NCI-H2081 treated with DMSO at 0.1 percent for 48 hours (cell line): ENCODE measurements at places on chromosomes 5 and 9.

DNA sequence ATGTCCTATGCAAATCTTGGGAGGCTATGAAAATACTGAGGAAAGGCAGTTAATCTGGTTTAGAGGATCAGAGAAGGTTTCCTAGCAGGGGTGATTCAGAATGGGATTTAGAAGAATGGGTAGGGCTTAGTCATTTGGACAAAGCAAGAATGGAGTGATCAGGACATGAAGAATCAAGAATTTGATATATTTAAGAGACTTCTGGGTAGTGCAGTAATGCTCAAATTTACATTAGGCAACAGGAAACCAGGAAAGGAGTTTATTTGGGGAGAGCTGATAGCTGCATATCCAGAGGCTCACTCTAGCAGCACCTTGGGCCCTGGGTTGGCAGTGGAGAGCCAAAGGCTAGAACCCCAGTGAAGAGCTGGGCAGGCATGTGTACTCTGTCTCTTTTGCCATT is 78.9 kb upstream of the PAPPA start:
- DNase-seq = no peak

DNA sequence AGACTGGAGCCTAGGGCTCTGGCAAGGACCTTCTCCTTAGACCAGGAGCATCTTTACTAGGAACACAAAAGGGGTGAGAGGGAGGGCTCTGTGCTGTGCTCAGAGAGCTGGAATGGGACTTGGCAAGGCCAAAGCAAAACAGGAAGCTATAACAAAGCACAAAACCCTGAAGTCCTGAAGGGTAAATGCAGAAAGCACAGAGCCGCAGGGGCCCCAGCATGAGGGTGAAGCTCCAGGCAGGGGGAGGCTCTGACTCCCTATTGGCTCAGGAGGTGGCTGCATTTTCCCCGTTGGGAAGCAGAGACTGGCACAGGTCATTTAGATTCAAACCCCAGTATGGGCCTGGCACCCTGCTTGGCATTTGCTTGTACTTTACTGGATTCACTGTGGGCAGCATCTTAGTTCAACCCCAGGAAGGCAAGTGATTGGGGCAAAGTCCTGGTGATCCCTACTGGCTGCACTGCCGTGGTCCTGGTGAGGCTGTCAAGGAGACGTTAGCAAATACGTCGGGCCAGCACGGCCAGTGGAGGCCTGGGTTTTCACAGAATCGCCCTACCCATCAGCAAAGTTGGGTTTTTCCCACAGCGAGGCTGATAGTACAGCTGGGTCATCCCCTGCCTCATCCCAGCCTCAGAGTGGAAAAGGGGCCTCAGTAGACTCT is 46.3 kb downstream of the GGTA1 start:
- no peak for DNase-seq

GRCh38 chr9:71218774-71219173 is 97.4 kb upstream of the TRPM3 start:
- no peak for DNase-seq

DNA sequence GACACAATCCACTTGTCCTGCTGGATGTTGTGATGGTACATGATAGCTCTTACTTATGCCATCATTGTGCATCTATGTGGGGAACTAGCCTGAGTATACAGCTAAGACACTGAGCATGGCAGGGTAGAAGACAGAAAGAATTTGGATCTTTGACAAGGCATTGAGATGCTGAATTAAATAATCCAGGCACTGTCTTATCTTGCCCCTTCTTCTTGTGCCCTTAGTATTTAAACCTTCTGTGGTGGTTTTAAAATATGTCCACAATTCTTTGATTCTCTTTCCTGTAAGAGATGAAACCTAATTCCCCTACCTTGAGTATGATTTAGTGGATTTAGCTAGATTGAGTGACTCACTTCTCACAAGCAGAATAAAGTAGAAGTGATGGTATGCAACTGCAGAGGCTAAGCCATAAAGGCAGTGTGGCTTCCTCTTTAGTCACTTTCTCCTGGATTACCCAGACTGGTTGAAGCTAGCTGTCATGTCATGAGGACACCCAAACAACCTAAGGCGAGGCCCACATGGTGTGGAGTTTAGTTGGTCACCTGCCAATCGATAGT is 174.0 kb upstream of the NREP start:
- no peak for DNase-seq

GRCh38 chr9:136197084-136197875 is 7.6 kb downstream of the LHX3 start:
- DNase-seq = no peak

DNA sequence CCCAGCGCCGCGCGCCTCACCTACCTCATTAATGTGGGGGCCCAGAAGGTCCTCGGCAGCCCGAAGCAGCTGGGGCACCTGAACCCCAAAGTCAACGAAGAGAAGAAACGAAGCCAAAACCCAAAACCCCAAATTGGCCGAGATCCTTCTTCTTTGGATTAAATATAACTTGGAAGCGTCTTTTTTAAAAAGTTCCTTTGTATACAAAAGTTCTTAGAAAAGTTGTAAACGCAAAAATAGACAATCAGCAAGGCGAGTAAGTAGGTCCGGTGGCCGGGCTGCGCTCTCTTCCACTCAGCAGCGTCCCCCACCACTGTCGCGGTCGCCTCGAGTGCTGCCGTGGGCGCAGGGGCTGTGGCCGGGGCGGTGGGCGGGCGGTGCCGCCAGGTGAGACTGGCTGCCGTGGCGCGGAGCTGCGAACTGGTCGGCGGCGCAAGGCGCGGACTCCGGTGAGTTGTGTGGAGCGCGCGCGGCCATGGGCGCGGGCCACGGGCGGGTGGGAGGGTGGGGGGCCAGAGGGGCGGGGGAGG is 360 bp downstream of the KLF4 start:
- DNase-seq = no peak

- DNase-seq = no peak
Measured at GRCh38 chr5:32465076-32465475, 20.5 kb upstream of the ZFR start.

DNA sequence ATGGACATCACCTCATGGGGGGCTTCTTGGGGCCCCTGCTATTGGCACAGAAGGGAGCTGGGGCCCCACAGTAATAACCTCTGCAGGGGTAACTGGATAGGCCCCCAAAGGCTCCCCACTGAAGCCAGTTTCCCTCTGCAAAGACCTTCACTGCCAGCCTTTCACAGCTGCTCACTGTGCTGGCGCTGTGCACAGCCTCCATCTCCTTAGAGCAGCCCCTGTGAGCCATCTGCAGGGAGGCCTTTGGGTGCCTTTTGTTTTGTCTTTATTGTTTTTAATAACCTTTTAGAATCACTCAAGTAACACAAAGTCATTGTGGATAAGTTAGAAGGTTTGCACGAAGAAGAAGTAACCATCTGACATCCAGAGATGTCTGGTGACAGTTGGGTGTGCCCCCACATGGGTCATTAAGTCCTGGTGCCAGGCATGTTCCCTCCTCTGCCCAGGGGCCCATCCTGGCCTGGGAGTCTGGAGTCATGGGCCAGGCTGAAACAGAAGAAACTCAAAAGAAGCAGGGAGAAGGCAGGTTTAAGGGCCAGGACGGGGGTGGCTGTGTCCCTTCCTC is 42.7 kb downstream of the NCS1 start:
- no peak for DNase-seq

GRCh38 chr5:176653401-176654385 is 6.4 kb downstream of the TSPAN17 start:
- DNase-seq = no peak

DNA sequence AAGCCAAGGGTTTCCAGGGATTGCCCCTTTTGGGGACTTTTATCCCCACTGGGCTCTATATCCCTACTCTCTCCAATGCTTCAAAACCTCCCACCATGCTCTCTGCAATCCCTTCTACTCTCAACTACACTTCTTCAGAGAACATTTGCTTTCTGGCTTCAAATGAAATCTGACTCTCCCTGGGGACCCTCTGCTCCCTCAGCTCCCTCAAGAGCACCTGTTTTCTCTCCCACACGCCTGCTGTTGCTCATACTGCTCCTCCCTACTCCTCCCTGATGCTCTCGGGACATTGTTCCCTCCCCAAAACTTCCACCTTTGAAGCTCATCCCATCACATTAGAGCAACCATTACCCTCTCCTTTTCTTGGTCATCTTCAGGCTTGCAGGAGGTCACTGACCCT is 344.9 kb downstream of the CDK5RAP2 start:
- DNase-seq = no peak

DNA sequence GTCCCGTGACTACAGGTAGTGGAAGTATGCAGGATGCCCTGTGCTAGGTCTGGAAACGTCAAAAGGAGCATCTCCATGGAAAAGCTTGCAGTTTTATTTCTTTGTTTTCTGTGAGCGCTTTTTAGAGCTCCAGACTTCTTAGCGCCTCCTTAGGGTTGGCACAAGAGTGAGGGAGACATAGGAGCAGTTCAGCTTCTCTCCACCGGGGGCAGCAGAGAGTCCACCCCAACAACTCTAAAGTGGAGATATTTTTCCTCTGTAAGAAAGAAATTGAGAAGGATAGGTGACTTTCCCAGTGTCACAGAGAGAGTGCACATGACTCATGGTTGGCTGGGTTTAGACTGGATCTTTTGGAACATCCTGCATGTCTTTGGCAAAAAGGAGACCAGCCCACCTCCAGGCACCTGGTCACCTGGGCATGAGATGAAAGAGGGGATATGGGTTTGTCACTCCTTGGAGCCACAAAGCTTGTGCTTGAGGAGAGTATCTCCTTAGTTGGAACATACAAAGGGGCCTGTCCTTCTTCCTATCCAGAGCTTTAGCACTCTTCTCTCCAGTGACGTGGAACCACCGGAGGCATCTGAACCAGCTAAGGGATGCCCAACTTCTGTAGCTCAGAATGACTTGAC is 637.7 kb downstream of the SEMA5A start:
- no peak for DNase-seq

- no peak for DNase-seq
Measured at GRCh38 chr5:88938488-88938887, 55.5 kb upstream of the MEF2C start.

- no peak for DNase-seq
Measured at GRCh38 chr5:161274951-161275350, 271.6 kb downstream of the GABRB2 start.

DNA sequence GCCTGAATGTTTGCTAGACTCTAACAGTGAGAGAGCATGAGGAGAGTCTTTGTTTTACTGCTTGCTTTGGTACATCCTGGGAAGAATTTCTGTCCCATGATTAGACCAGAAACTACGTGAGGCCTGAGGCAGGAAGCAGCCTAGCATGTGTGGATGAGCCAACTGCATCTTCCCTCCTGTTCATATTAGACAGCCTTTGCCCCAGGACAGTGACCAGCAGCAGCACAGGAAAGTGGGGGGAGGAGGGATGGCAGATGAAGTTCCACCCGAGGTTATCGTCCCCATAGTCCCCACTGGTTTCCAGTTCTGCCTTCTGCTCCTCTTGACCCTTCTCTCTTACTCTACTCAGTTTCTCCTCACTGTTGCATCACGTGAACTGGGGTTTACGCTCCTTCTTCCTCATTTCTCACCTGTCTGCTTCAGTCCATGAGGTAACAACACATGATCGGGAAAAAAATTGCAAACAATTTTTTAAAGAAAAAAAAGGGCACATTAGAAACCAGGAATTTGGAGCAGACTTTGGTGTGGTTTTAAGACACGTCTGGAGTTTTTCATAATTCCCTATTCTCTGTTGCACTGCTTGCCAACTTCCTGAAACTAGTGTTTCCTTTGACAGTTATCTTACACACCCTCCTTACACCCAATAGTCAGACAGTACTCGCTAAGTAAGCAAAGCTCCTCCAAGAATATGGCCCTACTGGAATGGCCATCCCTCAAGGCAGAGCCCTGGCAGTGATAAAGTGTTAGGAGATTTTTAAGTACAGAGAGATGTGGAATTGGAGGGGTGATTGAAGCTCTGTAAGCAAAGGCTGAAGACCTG is 84.1 kb downstream of the SNX18 start:
- DNase-seq = no peak

GRCh38 chr5:142771666-142772065 is 1.5 kb downstream of the ARHGAP26 start:
- DNase-seq = no peak

GRCh38 chr5:134521841-134522240 is 3.6 kb upstream of the JADE2 start:
- DNase-seq = no peak

DNA sequence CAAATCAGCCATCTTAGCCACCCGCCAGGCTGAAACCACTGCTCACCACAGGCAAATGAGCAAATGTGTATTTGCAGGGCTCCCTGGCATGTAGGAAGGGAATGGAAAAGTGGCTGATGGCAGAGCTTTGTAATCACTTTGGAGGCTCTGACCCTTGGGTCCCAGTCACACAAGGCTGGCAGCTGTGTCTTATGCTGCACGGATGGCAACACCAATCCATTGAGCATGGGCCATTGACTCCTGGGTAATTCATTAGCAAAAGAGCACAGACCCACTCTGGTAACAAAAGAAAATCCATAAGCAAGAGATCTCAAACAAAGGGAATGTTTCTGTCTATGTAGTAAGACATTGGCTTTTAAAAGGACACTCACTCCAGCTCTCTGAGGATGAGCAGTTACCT is 57.6 kb downstream of the SPOCK1 start:
- DNase-seq = no peak

GRCh38 chr5:124087752-124088151 is 575.8 kb downstream of the CSNK1G3 start:
- no peak for DNase-seq

DNA sequence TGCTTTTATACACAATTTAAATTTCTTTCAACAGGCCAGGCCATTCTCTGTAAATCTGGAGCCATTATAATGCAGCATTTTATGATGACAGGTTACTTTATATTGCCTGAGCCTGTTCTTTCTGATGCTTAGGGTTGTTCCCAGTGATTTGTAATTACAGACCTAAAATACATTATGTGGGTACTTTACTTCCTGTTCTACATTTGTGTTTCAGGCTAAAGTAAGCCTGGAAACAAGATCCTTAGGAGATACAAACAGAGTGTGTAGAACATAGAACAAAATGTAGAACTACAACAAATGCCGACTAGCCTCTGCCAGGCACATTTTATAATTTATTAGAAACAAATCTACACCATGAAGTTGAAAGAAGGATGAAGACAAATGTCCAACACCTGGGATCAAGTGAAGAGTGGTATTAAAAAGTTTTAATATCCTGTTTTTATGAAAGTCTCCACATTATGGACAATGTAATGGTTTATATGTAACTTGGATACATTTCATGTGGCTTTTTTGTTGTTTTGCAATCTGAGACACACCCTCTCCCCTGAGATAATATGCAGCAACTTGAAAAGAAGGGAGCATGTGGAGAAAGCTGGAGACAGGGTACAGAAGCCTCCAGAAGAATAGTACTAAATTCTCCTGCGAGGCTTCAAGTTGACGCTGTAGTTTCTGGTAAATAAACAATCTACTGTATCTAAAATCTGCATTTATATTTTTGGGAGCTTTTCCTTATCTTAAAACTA is 46.9 kb downstream of the VCAN start:
- DNase-seq = no peak

DNA sequence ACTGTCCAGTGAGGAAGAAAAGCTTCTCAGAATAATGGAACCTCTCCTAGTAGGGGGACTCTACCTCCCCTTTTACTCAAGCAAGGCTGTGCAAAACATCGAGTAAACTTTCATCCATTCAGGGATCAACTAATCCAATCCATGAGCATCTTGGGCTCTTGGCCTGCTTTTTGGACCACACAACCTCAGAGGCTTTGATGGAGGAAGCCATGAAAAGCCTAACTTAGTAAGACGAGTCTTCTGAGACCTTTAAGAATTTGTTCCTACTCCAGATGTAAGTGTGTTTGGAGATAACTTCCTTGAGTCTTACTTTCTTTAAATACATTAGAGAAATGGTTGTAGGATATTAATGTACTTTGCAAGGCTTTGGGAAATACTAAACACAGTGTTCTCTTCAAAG is 49.1 kb downstream of the MARCHF3 start:
- DNase-seq = no peak
